ENCODE measurements at places on chromosomes 2 and 18.

DNA sequence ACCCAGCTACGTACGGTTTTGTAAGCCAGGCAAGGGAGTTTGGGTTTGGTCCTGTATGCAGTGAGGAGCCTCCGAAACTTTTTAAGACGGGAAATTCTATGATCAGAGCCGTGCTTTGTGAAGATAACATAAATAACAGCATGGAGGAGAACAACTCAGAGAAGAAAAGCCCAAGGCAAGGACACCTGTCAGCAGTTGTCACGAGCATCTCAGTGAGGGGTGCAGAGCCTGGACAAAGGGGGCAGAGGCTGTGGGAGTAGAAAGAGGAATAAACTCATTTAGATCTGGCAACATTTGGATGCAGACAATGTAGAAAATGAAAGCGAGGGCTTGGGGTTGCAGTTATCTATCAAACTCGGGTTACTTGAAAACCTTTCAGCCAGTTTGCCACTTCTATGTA, 64.5 kb downstream of the CAVIN2 start:
- DNase-seq = no peak

- DNase-seq = no peak
Measured at GRCh38 chr2:30990176-30990575, 148.1 kb downstream of the GALNT14 start.

GRCh38 chr2:172893111-172893510, 157.5 kb downstream of the RAPGEF4 start:
- no peak for DNase-seq

DNA sequence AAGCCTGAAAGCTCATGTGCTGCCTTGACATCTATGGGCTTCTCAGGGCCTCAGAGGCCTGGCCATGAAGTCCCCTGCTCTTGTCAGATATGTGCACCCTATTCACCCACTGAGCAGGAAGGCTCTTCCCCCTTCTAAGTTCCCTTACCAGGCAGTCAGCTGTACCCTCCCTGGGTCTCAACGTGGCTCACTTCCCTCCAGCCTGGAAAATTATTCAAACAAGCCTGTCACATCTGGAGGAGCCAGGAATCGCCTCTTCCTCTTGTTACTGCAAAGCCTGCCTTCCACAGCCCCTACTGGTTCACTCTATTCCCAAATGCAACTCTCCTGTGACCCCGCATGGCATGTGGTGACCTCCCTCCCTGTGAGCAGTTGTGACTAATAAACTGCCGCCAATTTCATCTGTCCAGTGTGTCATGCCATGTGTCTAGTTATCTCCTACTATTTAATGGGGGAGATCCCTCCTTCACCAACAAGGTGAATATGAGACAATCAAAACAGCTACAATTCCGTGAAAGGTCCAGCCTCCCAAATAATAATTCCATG, 8.4 kb upstream of the SERPINB8 start:
- no peak for DNase-seq

DNA sequence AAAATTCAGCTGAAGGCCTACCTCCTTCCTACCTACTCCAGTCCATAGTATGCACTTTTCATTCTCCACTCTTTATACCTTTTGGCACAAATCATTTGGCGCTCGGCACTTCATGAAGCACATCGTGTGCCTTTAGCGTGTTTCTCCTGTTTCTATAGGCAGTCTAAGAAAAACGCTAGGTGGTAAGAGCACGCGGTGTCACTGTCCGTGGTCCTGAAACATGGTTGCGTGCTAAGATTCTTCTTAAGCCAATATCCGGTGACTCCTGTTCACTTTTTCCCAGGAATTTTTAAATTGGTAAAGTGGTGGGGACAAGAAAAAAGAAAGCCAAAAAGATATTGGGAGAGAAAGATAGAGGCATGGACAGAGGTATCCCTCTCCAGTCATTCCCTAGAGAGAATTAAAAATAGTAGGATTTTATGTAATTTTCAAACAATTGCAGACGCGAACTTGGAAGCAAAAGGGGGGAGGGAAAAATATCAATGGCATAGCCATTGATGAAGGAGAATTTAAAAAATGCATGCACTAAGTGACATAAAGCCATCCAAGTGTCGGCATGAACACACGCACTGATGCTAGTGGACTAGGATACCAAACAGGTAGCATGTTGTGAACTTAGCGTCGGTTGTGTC, 1.4 kb upstream of the CTNNA2 start:
- DNase-seq = peak; percentile 4

DNA sequence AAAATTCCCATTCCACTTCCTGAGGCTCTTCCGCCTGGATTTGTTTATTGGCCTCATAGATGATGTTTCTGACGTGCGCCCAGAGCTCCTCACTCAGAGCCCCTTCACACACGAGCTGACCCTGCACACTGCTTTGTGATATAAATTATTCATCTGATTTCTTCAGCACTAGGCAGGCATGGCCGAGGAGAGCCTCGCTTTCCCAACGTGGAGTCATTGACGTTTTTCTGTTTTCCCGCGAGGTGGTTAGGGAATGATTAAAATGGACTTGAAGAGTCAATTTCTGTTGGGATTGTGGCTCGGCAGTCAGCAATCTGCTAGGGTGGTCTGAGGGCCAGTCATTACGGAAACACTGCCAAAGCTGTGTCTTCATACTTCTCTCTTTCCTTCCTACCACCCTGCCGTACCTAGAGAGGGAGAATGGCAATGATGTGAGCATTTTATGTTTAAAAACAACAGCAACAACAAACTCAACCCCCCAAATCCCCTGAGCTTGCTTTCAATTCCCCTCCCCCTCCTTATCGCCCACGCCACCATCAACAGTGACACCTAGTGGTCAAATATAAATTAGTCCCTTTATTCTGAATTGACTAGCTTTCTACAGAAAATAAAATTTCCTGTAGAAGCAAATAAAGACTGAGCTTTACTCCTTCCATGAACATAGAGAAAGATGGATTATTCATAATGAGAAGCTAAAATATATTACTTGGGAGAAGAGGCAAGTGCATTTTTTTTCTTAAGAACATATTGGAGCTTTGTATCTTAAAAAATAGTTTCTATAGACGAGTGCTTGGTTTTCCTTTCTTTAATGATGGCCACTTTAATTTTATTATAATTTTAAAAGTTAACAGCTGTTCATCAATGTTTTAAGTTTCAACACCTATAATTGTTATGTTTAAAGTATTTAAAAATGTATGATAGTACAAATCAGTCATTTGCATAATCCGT, 285.1 kb downstream of the MTX2 start:
- DNase-seq = peak; percentile 22
